ENCODE measurements at places on chromosomes 7 and 10.

GRCh38 chr7:37531225-37531624, 82.6 kb upstream of the ELMO1 start:
- DNase-seq, result no peak

- DNase-seq, result no peak
These were observed 51.0 kb upstream of the NKX6-2 start for GRCh38 chr10:132836832-132837540.

DNA sequence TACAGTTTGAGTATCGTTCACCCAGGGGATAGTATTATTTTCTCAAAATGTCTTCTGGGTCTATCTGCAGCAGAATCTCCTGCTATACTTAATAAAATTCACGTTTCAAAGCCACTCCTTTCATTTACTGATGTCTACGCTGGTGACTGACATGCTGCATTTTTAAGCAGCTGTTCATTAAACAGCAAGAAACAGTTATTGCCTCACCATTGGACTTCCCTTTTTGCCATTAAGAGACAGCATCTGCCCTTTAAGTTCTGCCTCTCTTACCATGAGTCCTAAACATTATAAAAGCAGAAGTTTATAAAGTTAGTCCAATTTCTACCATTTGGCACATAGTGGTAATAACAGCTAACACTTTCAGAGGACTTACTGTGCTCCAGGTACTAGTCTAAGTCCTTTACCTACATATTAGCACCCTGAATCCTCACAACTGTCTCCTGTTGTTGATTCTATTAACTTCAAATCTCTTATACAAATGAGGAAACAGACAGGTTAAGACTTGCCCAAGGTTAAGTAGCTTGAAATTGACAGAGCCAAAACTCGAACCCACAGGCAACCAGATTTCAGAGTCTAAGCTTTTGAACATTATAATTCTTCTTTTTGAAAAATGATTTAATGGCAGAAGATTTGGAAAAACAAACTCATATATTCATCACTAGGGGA, 169.5 kb downstream of the SNX13 start:
- no peak for DNase-seq

- DNase-seq, result no peak
These were observed 133.8 kb upstream of the AGR3 start for GRCh38 chr7:17015598-17016031.

- DNase-seq, result no peak
These were observed 550.7 kb upstream of the MGMT start for GRCh38 chr10:128916383-128916782.

DNA sequence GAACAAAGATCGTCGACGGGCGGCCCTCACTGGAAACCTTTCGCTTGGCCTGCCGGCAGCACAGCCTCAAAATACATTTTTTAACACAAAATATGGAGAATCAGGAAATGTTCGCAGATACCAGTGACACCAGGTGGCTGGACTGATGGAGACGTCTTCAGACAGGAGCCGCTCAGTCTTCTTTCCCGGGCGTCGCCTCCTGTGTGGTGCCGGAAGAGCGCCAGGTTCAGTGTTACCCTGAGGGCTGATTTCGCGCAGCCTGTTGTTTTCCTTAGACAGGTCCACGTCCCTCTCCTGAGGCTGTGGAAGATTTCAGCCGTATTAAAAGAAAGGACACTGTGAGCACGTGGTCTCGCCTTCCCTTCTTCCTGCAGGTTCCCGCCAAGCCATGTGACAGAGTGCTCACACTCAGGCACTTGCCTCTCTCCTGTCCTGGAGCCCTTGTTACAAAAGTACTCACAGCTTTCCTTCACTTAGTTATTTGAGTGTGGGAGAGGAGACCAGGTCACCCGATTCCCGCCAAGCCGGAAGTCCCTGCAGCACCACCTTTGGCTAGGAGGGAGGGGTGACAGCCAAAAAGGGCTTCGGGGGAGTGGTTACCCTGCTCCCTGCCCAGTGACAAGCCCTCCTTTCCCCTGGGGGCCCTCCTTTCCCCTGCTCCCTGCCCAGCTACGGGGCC, 21.7 kb upstream of the PWWP2B start:
- DNase-seq, result no peak

- no peak for DNase-seq
These were observed 110.6 kb downstream of the ZFAND4 start for GRCh38 chr10:45561952-45562351.

DNA sequence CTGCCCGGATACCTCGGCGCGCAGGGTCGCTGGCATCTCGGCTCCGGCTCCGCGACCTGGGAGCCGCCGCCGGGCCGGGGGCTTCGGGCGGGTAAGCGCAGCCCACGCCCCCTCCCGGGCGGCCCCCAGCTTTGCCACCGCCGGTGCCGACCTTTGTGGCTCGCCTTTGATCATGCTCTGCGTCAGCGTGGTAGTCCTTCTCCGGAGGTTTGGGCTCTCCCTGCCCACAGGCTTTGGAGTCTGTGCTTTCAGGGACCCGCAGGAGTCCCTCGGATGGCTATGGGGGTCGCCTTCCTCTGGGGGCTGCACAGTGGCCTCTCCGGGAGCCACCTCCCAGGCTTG, 7.3 kb downstream of the ATP6V1F start:
- no peak for DNase-seq

DNA sequence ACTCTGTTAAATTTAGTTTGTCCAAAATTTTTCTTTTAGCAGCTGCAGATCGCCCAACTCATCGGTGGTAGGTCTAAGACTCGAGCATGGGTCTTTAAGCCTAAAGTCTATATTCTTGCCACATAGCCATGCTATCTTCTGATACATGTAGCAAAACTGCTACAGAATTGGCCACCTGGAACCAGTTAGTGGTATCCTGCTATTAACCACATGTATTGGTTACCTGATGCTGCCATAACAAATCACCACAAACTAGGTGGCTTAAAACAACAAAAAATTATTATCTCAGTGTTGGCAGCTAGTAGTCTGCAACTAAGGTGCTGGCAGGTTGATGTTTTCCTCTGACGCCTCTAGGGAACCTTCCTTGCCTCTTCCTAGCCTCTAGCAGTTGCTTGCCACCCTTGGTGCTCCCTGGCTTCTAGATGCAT, 96.7 kb upstream of the PIK3CG start:
- DNase-seq, result no peak

- no peak for DNase-seq
These were observed 868.4 kb downstream of the SORCS3 start for GRCh38 chr10:105509517-105509916.

GRCh38 chr10:329361-330099, 194.3 kb downstream of the ZMYND11 start:
- peak; percentile 92 for DNase-seq

DNA sequence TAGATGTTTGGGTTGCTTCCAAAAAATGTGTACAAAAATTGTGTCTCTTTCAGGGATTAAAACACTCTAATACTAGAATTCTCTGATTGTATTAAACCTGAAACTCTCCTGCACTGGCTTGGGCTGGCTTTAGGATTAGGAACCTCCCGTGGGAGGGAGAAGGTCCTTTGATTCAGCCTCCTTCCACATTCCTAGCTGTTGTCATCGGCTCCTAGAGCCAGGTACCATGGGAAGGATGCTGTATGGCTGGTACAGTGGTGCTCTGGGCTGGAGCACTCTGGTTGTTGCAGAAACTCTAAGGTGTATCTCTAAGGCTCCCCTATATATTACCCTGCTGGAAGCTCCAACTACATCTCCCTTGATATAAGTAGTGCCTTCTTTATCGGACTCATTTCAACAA, 245.2 kb upstream of the FOXK1 start:
- no peak for DNase-seq

GRCh38 chr10:101575091-101575490, 13.0 kb downstream of the POLL start:
- DNase-seq, result no peak

All from HFF-Myc (cell line).